ENCODE measurements at places on chromosomes 5 and 9.
A peak's percentile ranks its signal among the peaks of the same experiment; 100 is the strongest.

- no peak for DNase-seq
Observed at GRCh38 chr5:107092695-107093094, 578.0 kb downstream of the EFNA5 start.

- DNase-seq = no peak
Observed at GRCh38 chr9:71770170-71770569, 1.9 kb upstream of the CEMIP2 start.

DNA sequence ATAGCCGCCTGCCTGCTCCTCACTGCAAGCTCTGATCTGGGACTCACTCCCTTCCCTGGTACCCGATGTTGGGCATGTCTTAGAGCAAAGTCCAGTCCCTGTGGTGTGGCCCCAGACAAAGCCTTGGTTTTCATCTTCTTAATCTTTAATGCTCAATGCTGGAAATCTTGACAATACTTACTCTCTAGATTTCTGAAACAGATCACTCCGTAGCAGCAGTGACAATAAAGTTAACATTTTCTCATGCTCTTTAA, 260.2 kb upstream of the IRX2 start:
- DNase-seq = no peak

- DNase-seq = no peak
Observed at GRCh38 chr5:68818870-68819269, 274.9 kb upstream of the SLC30A5 start.

DNA sequence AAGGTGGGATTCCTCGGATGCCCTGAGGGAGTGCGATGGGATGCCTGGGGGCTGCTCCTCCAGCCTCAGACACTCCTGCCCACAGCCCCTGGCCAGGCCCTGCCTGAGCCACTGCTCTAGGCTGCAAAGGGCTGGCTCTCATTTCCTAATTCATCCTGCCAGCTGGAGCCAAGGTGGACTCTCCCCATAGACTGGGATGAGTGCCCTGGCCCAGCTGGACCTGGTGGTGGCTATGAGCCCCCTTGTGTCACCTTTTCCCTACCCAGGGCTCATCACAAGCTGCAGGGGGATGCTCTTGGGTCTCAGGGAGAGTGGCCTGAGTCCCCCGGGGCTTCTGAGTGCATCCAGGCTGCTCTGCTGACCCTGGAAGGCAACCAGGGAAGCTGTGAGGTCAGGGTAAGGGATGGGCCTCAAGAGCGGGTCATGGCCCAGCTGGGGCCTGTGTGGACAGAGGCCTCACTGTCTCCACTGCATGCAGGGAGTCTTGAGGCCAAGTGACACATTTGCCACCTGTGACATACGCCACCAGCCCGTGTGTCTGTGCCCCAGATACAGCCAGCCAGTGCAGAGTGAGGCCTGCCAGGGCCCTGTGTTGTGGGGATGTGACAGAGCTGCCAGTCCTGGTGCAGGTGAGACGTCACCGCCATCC, 102.7 kb upstream of the IER5L start:
- no peak for DNase-seq

DNA sequence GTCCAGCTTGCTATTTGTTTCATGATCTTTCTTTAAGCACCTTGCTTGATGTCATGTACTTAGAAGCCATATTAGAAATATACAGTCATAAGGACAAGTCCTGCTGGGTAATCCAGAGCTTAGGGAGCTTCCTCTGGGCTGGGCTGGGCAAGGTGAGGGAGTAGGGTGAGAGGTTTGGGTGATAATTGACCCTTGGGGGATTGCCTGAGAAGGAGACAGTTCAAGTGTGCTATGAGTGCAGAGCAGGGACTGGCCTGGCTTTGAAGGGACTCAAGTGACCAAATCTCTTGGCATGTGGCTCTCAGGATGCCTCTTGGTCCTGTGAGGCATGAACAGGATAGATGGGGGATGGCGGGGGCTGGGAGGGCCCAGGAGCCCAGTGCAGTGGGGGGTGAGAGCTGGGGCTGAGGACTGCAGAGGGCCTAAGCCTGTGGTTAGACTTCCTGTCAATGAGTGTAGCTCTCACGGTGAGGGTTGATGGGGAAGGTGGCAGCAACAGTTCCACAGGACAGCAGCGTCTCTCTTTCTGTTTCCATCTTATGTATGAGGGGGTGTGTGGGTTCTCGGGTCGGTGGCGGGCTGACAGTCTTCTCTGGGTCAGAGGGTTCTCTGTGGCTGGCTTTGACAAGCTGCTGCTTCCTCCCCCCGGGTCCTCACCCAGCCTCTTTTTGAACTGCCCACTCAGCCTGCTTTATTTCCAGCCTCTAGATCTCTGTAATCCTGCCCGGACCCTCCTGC, 53.5 kb downstream of the RGS3 start:
- no peak for DNase-seq

DNA sequence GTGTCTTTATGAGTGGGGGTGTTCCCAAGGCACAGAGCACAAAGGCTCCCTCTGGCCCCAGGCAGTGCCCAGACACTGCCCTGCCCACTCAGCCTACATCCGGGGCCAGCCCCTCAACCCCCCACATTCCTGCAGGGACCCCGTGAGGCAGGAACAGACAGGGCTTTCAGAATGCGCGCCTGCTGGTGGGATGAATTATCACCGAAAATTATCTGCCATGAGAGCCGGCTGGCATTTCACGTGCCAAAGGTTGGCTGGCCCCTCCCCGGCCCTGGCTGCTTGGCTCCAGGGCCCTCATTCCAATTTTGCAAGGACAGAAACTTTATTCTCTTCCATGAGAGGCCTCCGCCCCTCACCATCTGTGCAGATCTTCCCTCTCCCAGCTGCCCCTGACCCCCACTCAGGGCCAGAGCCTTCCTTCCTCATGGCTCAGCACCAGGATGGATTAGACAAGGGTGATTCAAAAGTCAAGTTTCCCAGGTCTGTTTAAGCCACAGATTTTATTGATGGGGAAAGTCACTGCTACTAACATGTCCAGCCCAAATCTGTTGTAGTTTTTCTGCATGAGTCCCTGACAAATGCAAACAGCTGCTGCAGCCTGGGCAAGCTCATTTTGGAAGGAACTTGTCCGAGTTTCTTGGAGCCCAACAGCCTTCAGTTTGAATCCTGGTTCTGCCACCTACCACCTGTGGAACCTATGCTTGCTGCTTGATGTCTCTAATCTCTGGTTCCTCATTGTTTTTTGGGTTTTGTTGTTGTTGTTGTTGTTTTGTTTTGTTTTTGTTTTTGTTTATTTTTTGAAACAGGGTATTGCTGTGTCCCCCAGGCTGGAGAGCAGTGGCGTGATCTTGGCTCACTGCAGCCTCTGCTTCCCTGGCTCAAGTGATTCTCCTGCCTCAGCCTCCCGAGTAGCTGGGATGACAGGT, 32.3 kb upstream of the WDR38 start:
- DNase-seq = no peak

GRCh38 chr9:105502276-105502675, 54.4 kb downstream of the FSD1L start:
- DNase-seq = no peak

DNA sequence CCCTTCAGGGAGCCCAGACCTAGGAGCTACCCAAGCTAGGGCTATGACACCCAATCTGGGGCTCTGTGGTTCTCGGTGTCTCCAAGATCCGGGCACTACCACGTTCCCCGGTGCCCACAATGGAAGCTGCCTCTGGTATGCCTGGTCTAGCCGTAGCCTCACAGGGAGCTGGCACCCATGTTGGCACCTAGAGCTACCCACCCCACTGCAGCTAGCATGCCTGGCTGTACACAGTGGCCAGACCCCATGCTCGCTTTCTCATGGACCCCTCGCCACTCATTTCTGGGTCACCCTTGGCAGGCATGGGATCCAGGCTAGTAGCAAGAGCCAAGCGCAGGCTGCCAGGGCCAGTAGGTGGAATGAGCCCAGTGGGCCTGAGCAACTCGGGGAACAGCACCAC, 109.0 kb downstream of the CYLC2 start:
- no peak for DNase-seq

DNA sequence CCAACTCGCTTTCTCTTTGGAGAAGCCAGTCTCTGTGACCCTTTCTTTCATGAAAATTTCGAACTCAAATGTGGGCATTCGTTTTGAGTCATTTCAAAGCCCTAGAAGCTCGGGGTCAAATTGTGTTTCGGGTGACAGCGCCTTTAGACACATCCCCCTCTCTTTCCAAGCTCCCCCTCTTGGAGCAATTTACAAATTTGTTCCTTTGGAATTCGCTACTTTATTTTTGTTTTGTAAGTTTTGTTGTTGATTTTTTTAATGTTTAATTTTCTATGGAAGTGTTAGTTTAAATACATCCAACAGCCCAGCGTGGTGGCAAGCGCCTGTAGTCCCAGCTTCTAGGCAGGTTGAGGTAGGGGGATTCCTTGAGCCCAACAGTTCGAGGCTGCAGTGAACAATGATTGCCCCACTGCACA, 4.6 kb upstream of the BARX1 start:
- DNase-seq = no peak

- DNase-seq = no peak
Observed at GRCh38 chr5:170283296-170283695, 14.3 kb downstream of the LCP2 start.

DNA sequence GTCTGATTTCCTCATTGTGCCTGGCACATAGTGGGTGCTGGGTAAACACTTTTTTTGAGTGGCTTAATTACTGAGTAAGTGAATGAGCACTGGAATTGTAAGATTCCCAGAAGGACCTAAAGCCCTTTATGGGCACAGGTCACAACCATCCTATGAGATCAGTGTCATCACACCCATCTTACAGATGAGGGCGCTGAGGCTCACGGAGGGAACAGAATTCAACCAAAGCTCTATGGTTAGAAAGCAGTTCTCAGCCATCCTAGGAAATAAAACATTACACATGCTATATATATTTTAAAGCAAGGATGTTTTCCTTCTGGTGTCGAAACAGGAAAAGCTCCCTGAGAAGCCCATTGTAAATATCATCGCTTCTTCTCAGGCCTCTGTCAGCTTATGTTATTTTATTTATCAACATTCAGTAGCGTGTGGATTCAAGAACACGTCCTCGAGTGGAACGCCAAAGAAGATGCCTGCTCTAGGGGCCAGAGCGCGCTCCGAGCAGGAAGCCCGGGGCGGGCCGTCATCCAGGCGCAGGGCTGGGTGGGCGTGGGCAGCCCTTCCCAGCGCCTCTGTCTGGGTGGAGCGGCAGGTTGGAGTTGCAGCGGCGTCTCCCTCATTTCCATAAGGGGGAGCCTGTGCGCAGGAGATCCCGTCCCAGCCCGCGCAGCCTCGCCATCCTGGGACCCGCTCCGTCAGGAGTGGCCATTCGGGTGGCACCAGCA, 155.8 kb upstream of the SMIM23 start:
- DNase-seq = peak; percentile 16

DNA sequence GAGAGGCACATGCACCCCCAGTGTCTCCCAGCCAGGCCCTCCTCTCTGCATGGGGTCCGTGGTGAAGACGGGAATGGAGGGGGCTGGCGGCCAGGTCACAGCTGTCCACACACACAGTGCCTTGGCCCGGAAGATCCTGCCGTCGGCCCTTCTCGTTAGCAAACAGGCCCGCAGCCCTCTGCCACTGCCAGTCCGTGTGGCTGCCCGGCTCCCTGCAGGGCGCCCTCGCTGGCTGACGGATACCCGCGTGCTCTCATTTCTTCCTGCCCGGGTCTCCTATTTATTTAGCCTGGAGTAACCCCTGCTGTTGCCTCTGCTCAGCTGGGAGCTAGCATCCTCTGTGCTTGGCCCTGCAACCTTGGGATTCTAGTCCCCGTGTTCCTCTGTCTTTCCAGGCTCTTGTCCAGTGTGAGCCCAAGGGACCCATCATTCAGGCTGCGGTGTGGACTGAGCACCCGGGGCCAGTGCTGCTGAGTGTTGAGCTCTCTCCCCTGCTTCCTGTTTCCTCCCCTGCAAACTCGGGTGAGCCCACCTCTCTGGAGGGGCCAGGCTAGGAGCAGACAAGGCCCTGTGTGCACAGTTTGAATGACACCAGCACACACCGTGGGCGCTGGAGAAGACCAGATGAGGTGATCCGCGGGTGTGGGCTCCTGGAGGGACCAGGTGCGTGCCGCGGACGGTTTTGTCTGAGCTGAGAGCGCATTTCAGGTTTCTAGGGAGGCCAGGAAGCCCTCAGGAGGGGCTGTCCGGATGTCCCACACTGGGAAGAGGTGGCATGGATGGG, 14.6 kb upstream of the RNU6ATAC start:
- peak; percentile 72 for DNase-seq

GRCh38 chr5:13865312-13865711, 79.2 kb downstream of the DNAH5 start:
- DNase-seq = no peak

DNA sequence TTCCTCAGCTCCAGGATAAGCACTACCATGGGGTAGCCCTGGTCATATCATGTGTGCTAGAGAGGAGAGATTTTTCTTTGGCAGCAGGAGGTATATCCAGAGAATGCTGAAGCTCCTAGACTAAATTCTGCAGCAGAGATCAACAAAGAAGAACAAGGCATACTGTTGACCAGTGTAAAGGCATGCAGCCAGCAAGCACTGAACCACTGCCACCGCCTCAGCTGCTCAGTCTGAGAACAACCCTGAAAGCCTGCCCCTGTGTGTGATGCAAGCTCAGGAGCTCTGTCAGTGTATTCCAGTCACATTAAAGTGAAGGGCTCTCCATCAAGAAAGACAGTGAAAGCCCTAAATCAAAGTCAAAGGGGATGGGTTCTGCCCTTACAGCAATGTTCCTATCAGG, 439.5 kb upstream of the CD180 start:
- peak; percentile 39 for DNase-seq

GRCh38 chr9:20044686-20045085, 255.8 kb upstream of the SLC24A2 start:
- DNase-seq = no peak

DNA sequence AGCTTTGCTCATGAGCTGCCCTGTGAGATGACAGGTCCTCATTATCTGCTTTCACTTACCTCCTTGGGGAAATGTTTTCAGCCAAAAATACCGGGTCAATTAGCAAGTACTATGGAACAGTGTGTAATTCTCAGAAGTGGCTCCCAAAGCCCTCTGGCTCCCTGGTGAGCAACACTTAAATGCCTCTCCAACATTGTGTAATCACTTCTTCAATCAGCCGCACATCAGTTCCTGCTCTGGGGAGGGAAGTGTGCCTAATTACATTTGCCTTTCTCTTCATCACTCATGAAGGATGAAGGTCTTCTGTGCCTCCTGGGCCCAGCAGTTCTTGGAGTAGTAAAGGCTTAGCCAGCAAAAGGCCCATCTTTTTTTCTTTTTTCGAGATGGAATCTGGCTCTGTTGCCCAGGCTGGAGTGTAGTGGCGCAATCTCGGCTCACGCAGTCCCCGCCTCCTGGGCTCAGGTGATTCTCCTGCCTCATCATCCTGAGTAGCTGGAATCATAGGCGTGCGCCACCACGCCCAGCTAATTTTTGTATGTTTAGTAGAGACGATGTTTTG, 23.1 kb downstream of the NIM1K start:
- peak; percentile 56 for DNase-seq

Measured in AG10803 (cell line).